Activated CD4-positive, alpha-beta T cell treated with anti-CD3 and anti-CD28 coated beads, Interleukin-2, amount 50 U/mL, for 1 hour (primary cell): ENCODE measurements at places on chromosomes 3 and 15.

- DNase-seq: no peak
These were observed 60.5 kb downstream of the CERS3 start for GRCh38 chr15:100468285-100468684.

DNA sequence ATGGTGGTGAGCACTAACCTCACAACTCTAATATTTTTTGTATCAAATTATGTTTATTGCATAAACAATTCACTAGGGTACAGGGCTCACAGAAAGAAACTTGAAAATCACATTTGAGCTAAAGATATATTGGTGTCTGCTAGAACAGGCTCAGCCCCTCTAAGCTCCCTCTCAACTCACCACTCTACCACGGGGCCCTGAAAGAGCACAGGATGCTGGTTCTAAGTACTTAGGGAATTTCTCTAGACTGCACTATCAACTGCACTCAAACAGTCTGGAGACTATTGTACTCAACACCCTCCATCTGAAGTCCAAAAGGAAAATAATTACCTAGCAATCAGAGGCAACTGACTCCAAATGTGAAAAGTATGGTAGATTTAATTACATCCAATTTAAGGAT lies 98.7 kb upstream of the STRIT1 start:
- DNase-seq: no peak

- DNase-seq: no peak
These were observed 36.0 kb downstream of the GNB5 start for GRCh38 chr15:52154896-52155865.

GRCh38 chr3:41125258-41125657 lies 74.0 kb upstream of the CTNNB1 start:
- DNase-seq: no peak

GRCh38 chr3:64355401-64355807 lies 130.1 kb upstream of the PRICKLE2 start:
- DNase-seq: no peak

DNA sequence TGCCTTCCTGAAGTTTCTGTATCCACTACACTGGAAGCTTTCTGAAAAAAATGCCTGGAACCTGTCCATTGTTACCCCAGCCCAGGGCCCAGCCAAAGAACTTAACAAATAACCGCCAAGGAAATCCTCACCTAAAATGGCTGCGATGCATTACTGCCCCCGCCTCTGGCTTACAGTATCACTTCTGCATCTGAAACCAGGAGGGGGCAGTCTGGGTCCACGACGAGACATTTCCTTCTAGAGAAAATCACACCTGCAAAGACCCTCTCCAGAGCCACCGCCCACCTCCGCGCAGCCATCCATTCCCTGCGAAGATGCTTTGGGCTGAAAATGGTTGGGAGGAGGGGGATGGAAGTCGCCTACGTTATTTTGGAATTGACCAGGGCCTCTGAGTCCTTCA lies 22.4 kb upstream of the CELF6 start:
- peak; percentile 39 for DNase-seq

GRCh38 chr3:64184621-64185020 lies 40.6 kb downstream of the PRICKLE2 start:
- no peak for DNase-seq

GRCh38 chr3:69941439-69942176 lies 57.9 kb upstream of the SAMMSON start:
- no peak for DNase-seq
